D341Med (cell line): ENCODE measurements at places on chromosomes 13 and 19.

DNA sequence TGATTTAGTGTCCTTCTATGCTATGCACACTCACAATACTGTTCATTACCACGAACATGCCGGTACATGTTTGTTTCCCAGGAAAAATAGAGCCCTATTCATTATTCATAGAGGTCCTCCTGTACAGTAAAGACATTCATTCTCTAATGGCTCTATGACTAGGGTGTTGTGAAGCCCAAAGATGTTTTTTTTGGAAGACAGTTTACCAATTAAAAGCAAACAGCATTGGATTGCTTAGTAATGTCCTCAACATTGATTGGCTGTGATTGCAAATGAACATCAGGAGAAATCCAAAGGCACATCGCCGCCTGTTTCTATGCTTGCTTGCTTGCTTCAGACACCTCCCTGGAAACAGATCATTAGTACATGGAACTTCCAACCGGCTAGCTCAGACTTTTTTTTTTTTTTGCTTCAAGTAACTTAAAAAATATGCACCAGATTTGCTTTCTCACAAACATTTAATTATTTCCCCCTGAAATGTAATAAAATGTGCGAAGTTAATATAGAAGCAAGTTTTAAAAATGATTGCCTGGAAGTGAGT is 8.8 kb upstream of the GPC6 start:
- DNase-seq = no peak

DNA sequence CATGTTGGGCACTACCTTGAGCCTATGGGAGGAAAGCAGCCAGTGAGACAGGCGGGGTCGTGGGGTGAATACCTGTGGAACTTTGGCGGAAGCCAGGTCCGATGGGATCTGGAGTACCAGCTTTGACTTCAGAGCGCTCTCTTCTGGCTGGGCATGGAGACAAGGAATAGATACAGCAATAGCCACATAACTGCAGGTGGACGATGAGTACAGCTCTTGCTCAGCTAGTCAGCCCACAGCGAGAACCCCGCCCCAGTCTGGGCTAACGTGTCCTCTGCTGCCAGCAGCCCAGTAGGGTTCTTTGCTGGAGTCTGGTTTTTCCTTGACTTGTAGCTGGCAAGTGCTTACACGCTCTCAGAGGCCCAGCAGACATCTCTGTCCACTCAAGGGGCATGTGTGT is 83.4 kb downstream of the SIPA1L3 start:
- DNase-seq = no peak

DNA sequence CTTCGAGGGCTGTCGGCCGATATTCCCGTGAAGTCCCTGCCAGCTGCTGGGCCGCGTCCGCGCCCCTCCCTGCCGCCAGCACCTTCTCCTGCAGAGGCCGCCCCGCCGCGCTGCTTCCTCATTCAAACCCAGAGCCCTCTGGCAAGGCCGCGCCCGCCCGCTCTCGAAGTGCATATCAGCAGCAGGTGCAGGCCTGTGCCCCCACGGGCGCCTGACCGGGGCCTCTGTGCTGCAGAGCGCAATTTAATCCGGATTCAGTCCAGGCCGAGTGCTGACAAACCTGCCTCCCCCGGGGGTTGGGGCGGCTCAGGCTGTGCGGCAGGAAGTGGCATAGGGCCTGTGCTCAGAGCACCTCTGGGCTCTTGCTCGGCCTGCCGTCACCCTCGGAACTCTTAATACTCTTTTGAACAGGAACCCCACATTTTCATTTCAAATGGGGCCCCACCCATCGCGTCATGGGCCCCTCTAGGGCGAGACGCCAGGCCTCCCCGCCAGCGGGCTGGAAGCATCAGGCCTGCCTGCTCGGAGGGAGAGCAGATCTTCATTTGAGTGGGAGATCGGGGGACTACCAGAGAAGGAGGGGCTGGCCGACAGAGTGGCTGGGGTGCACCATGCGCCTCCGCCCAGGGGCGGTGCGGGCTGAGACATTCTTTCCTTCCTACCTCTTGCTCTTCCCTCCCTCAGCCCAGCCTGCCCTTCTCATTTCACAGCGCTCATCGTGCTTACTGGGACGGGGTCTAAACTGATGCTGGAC is 125.7 kb downstream of the TNFRSF19 start:
- no peak for DNase-seq

- DNase-seq = peak; percentile 33
Measured at GRCh38 chr13:79423801-79424642, 18.0 kb upstream of the RBM26 start.

DNA sequence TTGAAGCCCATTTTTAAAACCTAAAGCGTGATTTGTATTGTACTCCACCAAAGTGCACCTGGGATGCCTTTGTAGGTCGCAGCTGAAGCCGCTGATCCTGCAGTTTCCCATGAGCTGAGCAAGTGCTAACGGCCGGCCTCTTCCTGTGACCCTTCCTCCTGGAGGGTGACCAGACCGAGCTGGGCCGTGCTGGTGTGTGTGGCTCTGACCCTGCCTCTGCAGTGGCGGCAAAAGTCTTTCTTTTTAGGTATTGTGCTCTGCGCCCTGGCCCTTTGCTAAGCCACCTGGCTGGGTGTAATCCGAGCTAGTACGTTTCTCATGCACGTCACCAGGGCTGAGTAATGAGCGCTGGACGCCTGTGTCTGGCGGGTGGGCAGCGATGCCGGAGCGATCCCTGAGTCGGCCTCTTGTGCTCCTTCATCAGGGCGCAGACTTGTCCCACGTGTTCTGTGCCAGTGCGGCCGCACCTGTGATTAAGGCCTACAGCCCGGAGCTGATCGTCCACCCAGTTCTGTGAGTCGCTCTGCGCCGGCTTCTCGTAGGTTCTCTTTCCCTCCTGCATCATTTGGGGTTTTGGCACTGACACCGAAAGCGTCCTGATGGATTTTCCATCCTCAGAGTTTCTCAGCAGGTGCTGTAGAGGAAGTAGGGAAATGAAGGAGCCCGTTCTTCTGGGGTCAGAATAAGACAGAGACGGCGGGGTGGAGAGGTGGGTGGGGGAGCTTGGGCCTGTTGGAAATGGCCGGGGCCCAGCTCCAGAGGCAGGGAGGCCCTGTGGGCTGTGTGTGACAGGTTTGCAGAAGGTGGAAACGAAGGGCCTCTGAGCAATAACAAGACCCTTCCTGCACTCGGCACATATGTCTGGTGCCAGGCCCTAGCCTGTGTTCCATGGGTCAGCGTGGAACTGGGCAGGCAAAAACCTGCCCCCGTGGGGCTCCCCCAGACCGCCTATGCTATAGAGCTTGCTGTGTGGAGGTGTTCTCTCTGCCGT is 9.7 kb downstream of the NAXD start:
- DNase-seq = no peak

- peak; percentile 93 for DNase-seq
Measured at GRCh38 chr19:2610637-2611482, 91.6 kb downstream of the GNG7 start.

GRCh38 chr13:89550938-89551337 is 1796.5 kb upstream of the MIR17HG start:
- no peak for DNase-seq

DNA sequence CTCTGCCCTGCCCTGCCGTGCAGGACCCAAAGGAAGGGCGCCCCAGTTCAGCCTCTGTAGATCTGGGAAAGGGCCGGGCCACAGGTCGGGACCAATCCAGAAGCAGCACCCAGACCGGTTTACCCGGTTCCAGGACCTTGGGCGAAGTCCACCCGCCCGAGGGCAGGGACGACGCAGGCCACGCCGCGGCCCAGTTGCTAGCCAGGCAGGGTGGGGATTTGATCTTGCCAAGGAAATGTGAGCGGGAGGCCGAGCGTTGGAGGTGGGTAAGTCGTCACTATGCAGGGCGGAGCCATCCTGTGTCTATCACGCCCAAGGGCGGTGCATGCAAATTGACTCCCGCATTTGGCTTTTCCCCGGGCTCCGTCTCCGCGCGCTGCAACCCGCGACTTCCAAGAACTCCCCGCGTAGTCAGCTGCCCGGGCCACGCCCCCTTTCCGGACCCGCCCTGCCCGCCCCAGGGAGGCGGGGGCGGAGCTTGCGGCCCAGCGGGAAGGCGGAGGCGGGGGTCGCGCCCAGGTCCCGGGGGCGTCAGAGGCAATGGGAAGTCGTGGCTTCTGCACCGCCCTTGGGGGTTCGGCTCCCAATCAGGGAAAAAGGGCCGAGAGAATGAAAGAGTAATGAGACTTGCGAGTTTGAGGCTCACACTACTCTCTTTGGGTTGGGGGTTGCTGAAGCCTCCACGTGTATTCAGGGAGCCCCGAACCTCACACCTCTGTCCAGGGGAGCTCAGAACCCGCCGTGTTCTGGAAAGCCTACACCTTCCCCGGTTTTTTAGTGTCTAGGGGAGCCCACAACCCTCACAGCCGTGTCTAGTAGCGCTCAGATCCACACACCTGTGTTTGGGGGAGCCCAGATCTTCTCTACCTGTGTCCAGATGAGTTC is 12.8 kb downstream of the IER2 start:
- peak; percentile 94 for DNase-seq

- no peak for DNase-seq
Measured at GRCh38 chr13:30526612-30527495, 61.1 kb upstream of the HMGB1 start.

DNA sequence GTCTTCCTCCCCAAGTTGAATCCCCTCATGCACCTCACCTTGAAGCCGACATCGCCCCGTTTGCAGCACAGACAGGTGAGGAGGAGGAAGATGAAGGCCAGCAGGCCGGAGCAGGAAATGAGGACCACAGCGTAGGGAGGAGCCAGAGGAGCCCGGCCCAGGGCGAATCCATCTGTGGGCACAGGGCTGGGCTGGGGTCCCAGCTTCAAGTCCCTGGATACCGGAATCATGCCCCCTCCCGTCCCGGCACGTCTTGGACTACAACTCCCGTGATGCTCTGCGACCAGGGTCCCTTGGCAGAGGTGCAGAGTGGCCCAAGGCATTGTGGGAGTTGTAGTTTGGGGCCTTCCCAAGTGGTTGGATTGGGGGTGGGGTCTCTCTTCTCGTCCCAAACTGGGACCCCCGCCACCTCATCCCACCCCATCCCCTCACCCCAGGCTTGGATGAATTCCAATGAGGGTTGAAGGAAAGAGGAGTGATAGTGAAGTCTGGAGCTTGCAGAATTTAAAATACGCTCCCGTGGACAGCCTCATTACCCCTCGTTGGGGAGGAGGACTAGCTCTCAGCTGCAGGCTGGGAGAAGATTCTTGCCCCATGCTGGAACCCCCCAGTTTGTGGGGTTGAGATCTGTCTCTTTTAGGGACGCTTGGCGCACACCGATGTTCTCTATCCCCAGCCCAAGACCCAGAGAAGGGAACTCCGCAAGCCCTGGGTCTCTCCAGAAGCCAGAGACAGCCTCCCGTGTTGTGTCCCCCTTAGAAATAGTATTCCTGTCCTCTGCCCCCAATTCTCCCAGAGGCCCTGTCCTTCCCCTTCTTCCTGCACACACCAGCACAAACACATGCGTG is 990 bp downstream of the LMTK3 start:
- peak; percentile 77 for DNase-seq

DNA sequence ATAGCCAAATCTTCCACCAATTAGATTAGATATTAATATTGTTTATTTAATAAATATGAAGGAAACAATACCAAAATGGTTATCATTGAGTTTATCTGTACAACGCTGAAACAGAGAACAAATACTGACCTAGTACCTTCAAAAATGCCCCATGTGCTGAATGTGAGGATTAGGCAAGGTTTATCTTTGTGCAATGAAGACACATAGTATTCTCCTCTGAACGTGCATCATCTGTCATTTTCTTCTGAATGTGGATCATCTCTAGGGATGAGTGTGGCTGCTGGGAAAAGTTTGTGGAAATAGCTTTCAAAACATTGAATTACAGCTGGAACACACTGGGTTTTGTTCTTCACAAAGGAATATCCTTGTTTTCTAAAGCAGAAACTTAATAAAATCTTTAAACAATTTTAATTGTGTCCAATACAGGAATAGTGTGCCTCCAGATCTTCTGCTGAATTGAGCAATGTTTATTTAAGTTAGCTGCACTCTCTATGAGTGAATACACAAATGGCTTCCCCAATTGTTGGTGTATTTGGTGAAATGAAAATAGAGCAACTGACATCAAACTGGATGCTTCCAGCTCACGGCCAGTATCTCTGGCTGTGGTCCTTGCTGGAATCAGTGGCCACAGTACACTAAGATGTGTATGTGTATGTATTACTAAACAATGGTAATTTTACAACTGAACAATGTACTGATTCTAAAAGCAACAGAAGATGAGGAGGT is 6.7 kb downstream of the COL4A1 start:
- DNase-seq = no peak

DNA sequence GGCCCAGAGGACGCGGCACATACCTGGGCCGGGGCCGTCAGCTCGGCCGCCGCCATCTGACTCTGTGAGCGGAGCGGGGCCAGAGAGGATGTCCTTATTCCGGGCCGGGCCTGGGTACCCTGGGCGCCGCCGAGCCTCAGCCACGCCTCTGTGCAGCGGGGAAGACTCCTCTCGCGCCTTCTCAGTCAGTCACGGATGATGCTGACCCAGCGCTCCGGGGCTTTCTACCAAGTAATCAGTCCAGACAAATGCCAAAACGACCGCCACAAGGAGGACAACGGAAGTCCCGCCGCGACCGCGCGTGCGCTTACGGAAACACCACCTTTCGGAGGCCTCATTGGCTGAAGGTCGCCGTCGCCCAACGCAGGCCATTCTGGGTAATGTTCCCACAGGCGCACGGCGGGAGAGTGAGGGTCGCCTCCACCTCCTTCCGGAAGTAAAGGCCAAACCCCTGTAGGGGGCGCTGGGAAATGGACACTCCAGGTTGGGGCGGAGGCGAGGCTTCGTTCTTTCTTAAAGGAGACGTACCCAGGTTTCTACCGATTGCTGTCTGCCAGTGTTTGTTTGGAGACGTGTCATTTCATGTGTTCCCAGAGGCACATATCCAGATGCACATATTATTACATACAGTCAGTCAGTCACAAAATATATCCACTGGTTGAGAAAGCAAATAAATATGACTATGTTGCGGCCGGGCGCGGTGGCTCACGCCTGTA is at the start of gene ZNF256:
ZNF256 (minus strand) TSS at position 288 of the 716 bp plus-strand sequence; CDS start at position 56, 232 bp downstream.
- DNase-seq = peak; percentile 97

GRCh38 chr19:56350416-56351045 is 35.9 kb upstream of the ZSCAN5A start:
- peak; percentile 41 for DNase-seq

- DNase-seq = no peak
Measured at GRCh38 chr19:17249887-17250548, 4.3 kb upstream of the NR2F6 start.

DNA sequence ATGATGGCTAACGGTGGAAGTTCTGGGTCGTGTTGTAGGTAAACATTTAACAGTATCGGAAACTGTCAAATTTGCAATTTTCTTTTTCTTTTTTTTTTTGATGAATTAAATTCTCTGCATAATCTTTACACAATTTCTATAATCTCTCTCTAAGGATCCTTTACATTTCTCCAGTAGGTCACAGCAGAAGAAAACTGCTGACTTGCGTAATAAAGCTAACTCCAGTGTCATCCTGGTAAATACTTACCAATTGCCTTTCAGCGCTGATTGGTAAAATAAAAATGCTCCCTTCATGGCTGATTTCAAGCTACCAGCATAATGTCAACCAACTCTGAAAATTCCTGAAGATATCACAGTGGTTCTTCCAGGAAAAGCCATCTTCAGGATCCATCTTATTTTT is 510.5 kb upstream of the ATXN8OS start:
- no peak for DNase-seq
